ENCODE measurements at places on chromosomes 16 and 17.

GRCh38 chr16:87201790-87202189 is 115.4 kb downstream of the C16orf95 start:
- no peak for DNase-seq

DNA sequence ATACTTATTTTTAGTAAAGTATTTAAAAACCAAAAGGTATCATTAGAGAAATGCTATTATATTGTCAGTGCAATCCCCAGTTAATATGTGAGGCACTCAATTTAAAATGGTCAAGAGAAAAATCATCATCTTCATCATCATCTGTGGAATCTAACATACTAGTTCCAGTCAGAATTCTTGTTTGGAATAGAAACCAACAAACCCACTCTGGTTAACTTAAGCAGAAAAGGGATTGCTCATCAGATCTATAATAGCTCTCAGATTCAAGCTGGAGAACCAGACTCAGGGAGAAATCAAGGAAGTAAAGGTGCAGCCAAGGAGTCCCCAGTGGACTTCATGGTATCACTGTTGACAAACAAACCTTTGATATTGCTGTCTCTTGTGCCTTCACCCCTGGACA is 43.7 kb upstream of the KCNJ16 start:
- DNase-seq = no peak

DNA sequence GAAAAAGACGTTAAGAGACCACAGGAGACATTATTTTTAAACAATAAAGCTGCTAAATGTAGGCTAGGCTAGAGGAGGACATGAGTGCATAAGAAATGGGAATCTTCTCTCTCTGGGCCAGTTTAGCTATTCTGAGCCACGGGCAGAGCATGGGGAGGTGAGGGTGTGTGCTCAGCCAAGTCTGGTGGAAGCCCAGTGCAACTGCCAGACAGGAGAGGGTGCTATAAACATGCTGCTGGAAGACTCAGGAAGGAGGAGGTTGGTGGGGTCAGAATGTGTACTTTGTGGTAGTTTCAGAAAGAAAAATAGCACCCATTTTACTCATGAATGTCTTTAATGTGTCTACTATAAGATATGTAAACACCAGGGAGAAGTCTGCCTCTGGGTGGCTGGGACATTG is 5.9 kb upstream of the SDK2 start:
- DNase-seq = no peak

- no peak for DNase-seq
These were observed 40.7 kb downstream of the KSR1 start for GRCh38 chr17:27496971-27497370.

DNA sequence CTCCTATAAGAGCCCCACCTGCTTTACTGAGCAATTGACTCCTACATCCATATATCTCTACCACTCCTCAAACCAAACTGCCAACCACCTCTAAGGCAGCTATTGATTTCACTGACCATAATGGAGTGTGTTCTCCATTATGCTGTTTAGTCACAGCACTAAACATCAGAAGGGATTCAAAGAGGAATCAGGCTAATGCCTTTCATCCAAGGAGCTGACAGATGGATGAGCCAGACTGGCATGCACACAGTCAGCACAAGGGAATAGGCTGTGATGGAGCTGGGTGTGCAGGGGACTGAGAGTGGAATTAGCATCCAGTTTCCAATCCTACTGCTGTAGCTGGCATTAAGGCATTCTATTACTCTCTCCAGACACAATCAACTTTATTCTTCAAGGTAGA is 88.7 kb upstream of the CCL2 start:
- DNase-seq = no peak

DNA sequence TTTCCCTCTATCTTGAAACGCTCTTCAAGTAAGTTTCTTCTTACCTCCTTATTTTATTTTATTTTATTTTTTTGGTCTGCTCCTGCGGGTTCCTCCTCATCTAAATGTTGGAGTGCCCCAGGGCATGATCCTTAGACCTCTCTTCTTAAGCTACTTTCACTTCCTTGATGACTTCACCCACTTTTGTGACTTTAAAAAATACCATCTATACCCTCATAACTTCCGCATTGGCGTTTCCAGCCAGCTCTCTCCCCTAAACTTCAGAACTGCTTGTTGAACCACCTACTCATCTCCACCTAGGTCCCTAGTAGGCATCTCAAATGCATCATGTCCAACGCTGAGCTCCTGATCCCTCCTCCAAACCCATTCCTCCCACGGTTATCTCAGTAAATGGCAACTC is 51.4 kb upstream of the NFAT5 start:
- no peak for DNase-seq

- DNase-seq = peak; percentile 80
These were observed at the start of gene ACAP1 for GRCh38 chr17:7336240-7337175. TSS of gene ACAP1 (plus strand) at chr17:7336529. CDS start at chr17:7336735, 206 bp downstream.

GRCh38 chr16:1793578-1794220 is at the start of gene IGFALS:
TSS of gene IGFALS (minus strand) at chr16:1793705. CDS start at chr16:1793652, 53 bp downstream.
- no peak for DNase-seq

- DNase-seq = no peak
These were observed 5.6 kb upstream of the ANKS4B start for GRCh38 chr16:21227866-21228265.

- DNase-seq = no peak
These were observed 20.0 kb upstream of the RNF135 start for GRCh38 chr17:30950669-30951399.

- DNase-seq = no peak
These were observed 7.2 kb downstream of the PDIA2 start for GRCh38 chr16:290015-290680.

DNA sequence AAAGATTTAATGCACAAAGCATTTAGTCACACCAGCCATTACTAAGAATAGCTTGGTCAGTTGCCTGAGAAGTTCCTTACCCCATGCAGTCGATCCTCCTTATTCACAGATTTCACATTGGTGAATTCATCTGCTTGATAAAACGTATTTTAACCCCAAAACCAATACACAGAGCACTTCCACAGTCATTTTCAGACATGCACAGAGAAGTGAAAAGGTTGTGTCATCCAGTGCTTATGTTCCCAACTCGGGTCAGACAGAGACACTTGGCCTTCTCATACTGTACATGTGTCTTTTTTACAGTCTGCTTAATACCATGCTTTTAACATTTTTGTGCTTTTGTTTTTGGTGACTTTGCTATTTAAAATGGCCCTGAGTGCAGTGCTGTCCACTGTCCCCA is 219.7 kb downstream of the SPECC1 start:
- no peak for DNase-seq

DNA sequence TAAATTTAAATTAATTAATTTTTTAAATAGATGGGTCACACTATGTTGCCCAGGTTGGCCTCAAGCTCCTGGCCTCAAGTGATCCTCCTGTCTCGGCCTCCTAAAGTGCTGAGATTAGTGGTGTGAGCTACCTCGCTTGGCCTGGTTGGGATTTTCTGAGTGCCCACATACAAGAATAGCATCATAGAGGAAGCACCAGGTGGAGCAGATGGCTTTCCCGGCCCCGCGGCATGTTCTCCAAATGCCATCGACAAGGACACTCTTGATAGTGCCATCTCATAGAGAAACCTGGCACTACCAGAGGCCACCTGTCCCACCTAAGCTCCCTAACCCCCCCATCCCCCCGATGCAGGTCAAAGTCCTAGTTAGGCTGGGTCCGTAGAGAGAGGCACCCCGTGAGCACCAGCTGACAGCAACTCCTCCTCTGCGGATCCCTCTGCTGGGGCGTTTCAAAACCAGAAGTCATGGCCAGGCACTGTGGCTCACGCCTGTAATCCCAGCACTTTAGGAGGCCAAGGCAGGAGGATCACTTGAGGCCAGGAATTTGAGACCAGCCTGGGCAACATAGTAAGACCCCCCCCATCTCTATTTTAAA is 65.9 kb downstream of the DNAH3 start:
- no peak for DNase-seq

DNA sequence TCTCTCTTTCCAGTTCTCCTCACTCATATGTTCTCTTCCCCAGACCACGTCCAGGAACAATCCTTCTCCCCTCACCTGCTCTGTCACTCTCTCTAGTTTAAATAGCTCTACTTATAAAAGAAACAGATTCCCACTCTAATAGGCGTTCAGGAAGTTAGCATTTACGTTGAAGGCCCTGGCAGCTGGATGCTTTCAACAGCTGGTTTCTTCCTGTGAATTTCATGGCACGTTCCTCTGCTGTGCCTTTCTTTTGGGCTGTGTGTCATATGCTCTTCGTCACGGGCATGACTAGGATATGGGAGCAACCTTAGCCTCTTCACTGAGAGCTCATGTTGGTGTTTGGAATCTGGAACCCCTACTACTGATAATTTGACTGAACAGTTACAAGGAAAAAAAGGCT is 73.2 kb downstream of the ZNF18 start:
- DNase-seq = no peak

DNA sequence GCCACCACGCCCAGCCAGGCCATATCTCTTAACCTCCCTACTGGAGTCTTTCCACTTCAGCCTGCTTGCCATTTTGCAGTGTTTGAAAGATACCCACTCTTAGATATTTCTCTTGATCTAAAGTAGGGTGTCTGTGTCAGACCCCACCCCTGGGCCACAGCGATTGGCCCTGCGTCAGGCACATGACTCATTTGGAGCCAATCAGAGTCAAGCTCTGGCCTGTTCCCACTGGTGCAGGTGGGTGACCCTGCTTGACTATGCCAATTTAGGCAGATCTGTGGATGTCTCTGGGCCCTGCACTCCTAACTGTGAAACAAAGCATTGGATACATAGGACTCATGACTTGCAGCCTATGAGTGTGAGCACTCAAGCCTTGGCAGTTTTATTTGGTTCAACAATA is 27.6 kb downstream of the FOXL1 start:
- no peak for DNase-seq

DNA sequence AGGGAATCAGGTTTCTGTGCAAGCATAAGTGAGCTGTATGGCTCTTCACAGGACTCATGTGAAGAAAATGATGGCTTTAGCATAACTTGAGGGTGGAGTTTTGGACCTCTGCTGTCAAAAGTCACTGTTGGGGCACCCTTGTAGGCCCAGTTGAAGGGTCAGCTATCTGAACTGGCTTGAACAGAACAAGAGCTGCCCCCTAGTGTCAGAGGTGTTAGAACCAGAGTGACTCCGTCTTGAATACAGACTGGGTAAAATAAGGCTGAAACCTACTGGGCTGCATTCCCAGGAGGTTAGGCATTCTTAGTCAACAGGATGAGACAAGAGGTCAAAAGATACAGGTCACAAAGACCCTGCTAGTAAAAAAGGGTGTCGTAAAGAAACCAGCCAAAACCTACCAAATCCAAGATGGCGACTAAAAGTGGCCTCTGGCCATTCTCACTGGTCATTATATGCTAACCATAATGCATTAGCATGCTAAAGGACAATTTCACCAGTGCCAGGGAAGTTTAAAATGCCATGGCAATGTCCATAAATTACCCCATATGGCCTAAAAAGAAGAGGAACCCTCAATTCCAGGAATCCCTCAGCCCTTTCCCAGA is 484.0 kb upstream of the ERCC4 start:
- no peak for DNase-seq

DNA sequence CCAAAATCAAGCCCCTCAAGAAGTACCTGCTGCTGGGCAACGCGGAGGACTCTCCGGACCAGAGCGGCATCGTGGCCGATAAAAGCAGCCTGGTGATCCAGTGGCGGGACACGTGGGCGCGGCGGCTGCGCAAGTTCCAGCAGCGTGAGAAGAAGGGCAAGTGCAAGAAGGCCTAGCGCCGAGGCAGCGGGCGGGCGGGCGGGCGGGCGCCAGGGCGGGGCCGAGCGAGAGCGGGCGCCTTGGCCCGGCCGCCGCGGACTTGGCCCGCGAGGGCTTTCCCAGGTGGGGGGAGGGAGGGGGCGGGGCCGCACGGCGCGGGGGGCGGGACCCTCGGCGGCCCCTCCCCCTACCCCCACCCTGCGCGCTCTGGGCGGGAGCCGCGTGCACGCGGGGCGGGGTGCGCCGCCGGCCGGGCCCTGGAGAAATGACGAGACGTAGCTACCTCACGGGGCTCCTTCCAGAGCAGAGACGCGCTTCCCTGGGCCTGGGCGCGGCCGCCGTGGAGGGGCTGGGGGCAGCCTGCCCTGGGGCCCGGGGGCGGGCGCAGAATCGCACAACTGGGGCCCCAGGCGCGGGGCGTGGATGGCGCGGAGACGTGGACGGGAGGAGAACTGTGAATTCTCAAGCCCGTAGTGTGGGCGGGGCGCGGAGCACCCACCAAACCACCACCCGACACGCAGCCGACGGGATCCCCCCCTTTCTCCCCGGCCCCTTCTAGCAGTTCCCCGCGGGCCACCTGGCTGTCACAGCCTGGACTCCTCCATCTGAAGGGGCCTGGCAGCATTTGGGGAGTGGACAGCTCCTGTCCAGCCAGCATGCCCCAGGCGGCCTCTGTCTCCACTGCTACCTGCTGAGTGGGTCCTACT is 218.7 kb downstream of the NTN1 start:
- peak; percentile 58 for DNase-seq

DNA sequence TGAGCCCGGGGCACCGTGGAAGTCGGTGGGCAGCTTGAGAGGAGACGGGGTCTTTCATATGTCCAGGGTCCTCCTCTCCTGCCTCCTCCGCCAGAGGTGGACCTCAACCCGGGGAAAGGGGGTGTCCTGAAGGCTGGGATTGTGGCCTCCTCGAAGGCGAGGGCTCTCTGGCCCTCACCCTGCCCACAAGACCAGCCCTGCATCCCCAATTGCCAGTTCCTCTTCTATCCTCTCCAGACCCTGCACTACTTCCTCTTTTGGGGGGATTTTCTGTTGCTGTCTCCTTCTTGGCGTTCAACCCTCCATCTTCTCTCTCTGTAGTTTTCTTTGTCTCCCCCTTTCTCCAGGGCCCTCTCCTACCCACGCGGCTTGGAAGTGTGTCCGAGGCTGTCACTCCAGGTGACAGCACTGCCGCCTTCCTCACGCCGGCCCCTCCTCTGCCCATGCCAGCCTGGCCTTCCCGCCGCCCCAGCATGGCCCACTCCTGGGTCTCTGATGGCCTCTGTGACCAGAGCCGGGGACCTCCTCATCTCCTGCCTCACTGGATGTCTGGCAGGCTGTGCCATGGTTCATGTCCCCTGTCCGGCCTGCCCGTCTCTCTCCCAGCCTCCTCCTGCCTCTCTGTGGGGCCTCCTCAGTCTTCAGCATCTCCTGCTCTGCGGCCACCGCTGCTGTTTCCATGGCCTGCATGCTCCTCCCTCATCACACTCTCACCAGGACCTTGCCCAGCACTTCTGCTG is 2.4 kb upstream of the ITGAX start:
- no peak for DNase-seq

GRCh38 chr17:52159246-52160135 is 977 bp upstream of the CA10 start:
- DNase-seq = no peak

DNA sequence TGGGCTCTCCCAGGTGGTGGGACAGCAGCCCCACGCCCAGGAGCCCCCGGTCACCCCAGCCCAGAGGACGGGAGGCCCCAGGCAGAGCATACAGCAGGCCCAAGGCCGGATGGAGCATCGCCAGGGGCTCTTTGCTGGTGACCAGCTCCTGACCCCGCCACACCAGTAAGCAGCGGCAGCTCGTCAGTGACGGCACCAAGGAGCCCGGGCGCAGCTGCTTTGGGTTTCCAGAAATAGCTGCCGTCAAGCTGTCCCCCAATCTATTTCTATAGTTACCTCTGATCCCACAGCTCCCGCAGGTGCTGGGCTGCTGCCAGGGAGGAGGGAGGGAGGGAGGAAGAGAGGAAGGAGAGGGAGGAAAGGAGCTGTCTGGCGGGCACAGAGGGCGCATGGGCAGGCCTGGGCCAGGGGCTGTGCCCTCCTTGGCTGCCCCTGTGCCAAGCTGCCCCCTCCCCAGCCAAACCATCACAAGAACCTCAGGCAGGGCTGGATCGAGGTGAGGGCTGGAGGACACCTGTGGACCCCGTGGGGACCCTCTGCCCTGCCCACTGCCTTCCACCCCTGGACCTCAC is 10.8 kb upstream of the RASD1 start:
- DNase-seq = no peak

All from stimulated activated CD8-positive, alpha-beta memory T cell treated with anti-CD3 and anti-CD28 coated beads, Interleukin-15, amount 100 ng/mL, for 48 hours (primary cell).